ENCODE measurements at places on chromosomes 7 and 10.

DNA sequence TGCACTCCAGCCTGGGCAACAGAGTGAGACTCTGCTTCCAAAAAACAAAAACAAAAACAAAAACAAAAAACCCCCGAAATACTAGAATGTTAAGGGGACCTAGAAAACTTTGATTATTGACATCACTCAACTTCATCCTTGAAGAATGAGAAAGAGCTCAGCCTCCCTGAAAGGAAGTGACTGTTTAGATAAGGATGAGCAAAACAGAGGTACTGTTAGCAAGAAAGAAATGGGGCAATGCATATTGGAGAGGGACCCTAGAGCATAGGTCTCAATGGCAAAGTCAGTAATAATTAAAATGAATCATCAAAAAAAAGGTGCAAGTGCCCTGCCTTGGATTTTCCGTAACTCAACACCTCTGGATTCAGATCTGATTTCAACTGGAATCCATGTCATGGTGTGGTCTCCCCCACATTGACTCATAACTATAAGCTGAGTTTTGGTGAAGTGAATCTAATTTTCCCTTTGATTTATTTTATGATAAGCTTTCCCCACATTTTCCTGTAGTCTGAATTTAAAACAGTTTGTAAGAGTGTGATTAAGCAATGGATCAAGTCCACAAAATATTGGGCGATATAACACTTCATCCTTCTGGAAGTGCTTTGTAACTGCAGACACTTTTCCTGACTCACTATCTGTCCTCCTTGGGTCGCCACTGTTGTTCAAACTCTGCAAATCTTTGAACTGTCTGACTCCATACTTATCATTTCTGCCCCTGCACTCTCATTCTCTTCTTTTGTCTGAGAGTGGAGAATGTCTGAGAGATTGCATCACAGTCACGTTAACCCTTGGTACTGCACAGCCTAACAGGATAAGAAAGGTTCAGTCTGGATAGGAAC is 224.8 kb upstream of the LYZL1 start:
- no peak for DNase-seq

- no peak for DNase-seq
Measured at GRCh38 chr7:28061824-28062196, 118.8 kb downstream of the JAZF1 start.

GRCh38 chr7:26964156-26964808 is 99.9 kb upstream of the SKAP2 start:
- no peak for DNase-seq

- DNase-seq = no peak
Measured at GRCh38 chr10:11354823-11355222, 256.6 kb downstream of the USP6NL start.

- no peak for DNase-seq
Measured at GRCh38 chr10:133618851-133619250, 7.7 kb downstream of the FRG2B start.

DNA sequence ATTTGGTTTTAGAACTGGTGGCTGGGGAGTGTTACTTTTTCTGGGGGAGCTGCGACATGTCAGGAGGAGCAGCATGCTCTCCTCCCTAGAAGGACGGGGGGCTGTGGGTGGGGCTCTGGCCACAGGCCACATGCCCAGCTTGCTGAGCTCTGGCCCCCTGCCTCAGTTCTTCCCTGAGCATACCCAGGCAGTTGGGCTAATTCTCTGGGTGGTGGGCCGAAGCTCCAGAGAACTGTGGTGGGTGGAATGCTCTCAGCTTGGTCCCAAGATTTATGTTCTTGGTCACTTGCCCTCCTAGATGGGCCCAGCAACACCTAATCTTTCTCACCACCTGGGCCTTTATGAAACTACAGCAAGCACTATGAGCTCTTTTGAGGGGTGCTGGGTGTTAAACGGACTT is 5.1 kb upstream of the ZNF775 start:
- no peak for DNase-seq

DNA sequence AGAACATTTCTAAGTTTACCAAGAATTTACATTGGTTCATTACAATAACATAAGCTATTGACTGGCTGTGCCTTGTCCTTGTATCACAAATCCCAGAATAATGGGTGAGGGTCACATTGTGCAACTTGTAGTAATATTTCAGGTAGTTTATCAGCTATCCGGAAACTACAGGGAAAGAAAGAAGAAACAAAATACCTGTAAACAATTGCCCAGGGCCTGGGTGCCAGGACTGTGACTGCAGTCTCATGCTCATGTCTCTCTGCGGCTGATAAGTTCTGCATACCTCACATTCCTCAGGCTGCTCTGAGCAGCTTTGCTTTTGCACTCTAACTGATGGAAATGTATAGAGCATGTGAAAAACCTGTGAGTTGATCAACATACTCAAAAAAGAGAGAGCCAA is 131.8 kb upstream of the TRIM24 start:
- no peak for DNase-seq

DNA sequence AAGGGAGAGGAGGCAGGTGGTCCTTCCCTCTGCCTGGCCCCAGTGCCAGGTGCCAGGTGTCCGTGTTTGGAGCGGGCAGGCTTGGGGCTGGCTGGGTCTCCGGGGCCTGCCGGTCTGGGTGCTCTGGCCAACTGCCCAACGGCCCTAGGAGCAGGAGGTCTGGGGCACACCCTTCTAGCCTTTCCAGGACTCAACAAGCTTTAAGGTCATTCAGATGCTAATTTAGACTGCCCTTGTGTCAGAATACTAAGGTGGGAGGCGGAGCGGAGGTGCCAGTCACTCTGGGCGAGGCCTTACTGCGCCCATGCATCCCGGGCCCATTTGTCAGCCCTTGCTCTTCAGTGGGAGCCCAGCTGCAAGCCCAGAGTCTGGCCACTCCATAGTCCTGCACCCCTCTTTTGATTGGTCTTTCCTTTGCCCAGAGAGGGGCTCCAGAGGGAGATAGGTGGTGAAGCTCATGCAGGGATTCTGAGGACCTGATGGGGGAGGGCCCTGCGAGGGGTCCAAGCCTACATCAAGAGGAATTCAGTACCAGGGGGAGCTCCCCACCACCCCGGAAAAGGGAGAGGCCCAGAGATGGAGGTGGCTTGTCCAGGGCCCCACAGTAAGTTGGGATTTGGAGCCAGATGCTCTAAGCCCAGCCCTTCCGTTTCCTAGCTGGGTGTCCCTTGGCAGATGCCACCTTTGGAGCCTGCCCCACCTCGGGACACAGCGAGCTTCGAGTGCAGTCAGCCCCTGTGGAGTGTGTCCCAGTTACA is 1.3 kb downstream of the PGAM2 start:
- no peak for DNase-seq

DNA sequence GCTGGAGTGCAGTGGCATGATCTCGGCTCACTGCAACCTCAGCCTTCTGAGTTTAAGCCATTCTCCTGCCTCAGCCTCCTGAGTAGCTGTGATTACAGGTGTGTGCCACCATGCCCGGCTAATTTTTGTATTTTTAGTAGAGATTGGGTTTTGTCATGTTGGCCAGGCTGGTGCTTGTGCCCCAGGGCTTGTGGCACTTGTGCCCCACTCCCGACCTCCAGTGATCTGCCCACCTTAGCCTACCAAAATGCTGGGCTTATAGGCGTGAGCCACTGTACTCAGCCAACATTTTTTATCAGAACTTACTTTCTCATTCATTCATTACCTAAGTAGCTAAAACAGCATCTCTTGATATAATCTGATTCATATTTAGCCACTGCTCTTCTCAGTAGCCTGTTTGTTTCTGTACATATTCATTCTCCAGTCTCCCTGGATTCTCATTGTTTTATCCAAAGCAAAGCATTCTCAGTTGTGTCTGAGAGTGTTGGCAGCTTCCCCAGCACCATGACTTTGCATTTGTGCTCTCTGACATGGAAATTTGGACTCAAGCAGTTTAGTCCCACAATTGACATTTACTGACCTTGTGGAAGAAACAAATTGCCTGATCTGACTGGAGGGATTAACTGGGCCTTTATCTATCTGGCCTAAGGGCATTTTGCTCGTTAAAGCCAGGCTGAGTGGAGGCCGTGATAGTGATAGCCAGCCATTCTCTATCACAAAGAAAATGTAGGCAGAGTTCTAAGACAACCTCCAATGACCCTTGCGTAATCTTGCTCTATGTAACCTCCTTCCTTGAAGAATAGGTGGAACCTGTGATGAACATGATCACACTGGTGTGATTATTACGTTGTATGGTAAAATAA is 44.9 kb downstream of the AKR1B15 start:
- no peak for DNase-seq

GRCh38 chr7:145313551-145313950 is 477.7 kb upstream of the TPK1 start:
- no peak for DNase-seq

DNA sequence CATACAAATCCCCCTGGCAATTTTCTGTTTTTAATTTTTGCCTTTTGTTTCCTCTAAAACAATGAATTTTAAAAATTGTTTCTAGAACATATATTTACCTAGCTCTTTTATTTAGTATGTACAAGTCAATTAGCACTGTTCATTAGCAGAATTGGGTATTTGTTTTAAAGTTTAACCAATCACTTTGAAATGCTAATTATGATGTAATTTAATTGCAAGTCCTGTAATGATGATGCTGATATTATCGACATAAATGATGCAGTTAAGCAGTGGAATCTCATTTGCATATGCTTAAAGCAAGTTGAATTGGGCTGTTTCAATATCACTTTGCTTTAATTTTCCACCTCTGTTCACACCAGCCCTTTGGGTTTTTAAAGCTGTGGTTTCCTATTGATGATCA is 2.7 kb downstream of the FOXP2 start:
- no peak for DNase-seq

DNA sequence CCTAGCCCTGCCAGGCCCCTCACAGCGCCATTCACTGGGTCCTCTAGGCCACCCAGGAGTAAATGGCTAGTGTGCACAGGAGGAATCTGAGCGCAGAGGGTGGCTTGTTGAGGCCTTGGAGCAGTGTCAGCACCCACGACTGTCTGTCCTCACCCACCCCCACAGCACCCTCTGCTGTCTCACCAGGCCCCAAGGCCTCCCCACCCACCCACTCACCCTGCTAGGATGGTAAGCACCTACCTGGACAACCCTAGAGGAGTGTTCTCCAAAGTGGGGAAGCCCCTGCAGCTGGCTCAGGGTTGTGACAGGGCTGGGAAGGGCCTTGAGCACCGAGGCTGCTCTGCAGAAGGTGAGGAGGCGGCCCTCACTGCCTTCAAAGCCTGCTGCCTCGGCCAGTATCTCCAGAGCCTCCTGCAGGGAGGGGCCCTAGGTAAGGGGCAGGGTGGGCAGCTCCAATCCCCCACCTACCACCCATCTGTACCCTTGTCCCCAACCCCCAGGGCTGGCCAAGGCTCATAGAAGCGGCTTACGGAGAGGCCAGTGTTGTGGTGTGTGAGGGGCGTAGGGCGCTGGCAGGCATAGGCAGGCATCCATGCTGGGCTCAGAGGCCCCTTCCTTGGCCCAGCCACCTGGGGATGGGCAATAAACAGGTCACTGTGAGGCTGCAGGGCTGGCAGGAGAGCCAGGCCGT is 2.9 kb downstream of the POLM start:
- no peak for DNase-seq

DNA sequence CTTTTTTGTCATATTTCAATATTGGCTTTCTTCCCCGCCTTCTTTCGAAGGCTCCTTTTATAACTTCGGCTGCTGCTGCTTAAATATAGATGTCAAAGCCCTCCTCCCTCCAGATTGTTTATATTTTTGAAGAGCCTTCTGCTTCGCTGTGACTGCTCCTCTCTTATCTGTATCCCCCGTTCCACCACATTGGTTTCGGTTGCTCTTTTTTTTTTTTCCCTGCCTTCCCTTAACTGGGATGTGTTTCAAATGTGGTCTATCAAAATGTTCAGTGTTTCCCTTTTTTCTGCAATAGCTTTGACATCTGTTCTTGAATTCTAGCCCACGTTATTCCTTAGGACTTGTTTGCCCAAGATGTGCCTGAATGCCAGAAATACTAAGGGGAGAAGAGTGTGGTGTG is 96.4 kb downstream of the CUX1 start:
- DNase-seq = no peak

DNA sequence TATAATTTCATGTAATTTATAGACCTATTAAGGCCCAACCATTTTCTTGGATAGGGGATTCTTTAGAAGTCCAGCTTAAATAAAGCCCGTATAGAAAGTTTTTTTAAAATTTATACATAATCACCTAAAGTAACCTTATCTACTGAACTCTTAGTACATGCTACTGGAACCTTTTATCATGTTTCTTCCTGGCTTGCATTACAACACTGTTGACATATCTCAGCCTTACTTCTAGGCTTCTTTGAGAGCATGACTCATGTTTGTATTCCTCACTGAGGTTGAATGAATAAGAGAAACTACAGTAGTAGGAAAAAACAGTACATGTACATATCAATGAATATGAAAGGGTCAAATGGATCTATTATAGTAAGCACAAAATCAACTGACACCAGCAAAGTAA is 8.2 kb upstream of the MAGI2 start:
- DNase-seq = no peak

- DNase-seq = no peak
Measured at GRCh38 chr7:23888958-23889357, 178.9 kb downstream of the STK31 start.

All from DMS79 treated with DMSO at 0.1 percent for 48 hours (cell line).